ENCODE measurements at places on chromosomes 4 and X.

GRCh38 chrX:123201720-123202119, 17.6 kb downstream of the GRIA3 start:
- no peak for DNase-seq

GRCh38 chr4:122712782-122713181, 19.7 kb upstream of the BBS12 start:
- DNase-seq: no peak

GRCh38 chr4:7693711-7694110, 245.9 kb downstream of the AFAP1 start:
- no peak for DNase-seq

DNA sequence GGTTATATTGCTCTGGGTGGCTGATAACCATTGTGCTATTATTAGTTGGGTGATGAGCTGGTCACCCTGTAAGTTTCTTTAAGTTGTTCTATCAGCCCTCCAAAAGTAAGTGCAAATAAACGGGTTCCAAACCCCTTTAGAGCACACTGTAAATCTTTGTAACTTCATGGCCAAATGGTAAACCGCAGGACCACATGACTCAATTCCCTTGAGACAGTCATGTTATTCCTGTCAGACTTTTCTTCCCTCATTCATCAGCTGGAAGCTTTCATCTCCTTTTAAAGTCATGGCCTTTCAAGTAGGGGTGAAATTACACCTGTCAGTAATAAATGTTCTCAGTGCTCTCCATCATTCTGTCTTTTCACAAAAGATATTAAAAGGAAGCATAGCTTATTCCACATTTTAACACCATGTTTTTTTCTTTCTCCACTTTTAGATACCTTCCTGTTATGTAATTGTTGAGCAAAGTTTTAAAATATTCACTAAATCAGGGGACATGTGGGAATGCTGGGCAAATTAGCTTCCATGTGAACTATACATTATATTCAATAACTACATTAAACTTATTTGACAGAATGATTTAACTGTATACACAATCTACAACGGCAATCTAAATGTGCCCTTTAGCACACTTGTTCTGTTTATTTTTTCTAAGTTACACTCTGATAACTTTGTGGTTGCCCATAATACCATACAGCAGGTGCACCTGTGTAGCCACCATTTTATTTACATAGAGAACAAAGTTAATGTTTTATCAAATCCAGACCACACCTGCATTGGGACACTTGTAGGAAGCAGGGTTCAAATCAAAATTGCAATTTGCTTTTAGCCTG, 275.5 kb downstream of the CFAP299 start:
- no peak for DNase-seq

- DNase-seq: no peak
Observed at GRCh38 chr4:89929425-89930159, 34.9 kb downstream of the MMRN1 start.

- DNase-seq: peak; percentile 9
Observed at GRCh38 chrX:9538544-9539045, 73.7 kb downstream of the TBL1X start.

- peak; percentile 74 for DNase-seq
Observed at GRCh38 chr4:123386609-123387008, 10.0 kb upstream of the SPRY1 start.

DNA sequence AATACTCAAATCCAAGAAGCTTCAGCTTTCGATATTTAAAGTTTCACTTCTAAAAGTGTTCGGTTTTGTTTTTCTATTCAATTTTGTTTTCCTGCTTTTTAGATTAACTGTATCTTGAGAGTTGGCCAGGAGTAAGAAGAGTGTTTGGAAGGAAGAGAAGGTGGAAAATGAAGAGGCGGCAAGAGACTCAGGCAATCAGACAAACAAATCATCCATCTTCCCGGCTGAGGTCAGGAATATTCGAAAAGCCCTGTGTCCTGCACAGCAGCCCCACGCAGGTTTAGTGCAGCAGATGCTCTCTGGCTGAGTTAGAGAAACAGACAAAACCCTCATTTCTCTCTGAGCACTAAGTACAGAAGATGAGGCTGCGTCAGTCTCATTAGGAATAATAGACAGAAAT, 330.3 kb upstream of the NOCT start:
- DNase-seq: no peak

DNA sequence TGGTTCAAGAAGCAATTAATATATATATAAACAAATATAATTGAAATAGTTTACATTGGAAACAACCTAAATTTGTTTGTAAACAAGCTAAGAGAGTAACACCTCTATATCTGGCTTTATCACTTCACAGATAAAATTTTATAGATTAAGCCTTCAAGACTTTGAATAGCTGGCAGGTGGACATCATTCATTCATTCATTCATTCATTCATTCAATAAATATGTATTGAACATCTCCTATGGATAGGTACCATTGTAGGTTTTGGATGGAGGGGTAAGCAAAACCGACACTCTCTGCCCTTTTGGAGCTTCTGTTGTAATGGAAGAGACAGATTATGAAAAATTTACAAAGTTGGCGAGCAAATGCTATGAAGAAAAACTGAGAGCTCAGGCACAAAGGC, 35.2 kb downstream of the GUCY1A1 start:
- no peak for DNase-seq

GRCh38 chr4:72218953-72219352, 187.2 kb downstream of the NPFFR2 start:
- no peak for DNase-seq

DNA sequence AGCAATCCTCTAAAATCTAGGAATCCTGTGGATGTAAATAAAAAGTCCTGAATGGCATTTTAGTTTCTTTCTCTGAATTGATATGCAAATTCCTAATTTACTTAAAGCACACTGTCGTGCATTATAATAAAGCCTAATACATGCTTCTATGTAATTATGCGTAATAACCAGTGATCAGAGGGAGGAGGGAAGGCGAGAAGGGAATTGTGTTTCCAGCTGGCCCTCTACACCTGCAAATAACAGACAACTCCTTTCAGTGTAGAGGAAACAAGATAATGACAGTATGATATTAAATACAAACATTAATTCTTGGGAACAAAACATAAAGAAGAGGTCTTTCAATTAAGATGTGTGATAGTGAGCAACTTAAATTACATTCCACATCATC, 419.6 kb upstream of the LCORL start:
- DNase-seq: no peak

DNA sequence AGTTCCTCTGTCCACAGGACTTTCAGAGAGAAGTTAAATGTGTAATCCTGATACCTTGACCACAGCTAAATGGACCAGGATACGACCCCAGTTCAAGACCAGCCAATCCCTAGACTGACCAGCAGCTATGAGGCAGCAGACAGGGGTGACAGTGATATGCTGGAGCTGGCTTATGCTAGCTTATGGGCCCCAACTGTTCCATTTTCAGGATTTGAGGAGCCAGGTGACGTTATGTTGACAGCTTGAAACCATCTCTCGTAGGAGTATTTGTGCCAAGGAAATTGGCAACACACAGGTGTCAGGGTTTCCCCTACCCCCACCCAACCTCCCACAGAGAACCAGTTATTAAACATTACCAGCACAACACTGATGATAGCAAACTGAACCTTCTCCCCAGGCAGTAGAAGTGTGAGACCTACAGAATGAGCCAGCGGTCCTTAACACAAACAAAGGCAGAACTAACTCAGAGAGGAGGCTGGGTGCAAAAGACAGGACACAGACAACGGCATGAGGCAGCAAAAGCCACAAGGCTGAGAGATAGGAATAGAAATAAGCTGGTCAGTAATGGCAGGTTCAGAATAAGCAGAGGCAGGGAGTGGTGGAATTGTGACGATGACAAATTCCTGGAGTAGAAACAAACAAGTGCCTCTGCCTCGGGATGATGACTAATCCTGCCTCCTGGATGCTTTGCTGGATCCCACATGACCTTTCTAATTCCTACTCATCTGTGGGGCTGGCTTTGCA, 85.6 kb upstream of the CPEB2 start:
- no peak for DNase-seq

GRCh38 chr4:155392481-155393184, 15.9 kb upstream of the MAP9 start:
- DNase-seq: no peak

- DNase-seq: no peak
Observed at GRCh38 chr4:52619591-52619931, 39.5 kb downstream of the USP46 start.

DNA sequence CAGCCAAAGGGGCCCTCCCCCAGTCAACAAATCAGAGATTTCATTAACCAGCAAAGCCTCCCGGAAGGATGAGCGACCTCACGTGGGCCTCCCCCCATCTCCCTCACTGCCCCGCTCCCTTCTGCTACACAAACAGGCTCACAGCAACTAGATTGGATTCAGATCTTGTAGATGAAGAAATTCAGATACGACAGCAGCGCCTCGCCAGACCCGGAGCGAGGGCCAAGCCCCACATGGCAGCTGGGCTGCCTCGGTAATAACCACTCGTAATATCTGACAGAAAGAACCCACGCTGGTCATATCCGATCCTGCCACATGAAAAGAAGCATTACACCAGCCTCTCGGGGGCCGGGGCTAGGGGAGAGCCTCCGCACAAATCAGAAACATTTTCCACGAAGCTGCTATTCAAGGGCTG, 581.3 kb downstream of the BCOR start:
- no peak for DNase-seq

DNA sequence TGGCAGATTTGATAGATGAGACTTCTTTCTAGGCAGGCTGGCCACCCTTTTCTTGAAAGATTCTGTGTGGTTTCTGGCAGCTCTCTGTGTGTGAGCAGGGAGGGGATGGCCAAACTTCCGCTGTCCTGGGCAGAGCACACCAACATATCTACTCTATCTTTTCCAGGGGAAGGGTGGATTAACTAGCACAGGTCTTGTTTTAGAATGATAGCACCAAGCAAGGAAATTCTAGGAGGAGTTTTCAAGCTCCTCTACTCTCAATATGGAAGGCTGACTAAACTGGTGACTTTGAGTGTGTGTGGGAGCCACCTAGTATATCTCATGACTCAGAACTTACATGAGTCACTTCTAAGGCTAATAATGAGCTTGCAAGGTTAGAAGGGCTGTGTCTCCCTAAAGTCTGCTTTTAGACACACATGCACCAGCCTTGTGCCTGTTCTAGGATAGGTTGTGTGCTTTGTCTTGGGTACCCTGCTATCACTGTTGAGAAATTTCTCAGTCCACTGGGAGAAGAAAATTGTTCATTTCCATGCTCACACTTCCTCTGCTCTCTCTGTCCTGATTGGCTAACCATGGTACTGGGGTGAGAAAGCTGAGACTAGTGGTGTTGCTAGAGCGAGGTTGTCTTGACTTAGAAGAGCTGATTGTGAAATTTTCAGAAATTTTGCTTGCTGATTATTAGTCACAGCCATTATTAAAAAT, 72.9 kb downstream of the YIPF6 start:
- DNase-seq: no peak

GRCh38 chr4:107363125-107363524, 327.0 kb upstream of the DKK2 start:
- no peak for DNase-seq

GRCh38 chr4:14920759-14921320, 81.4 kb upstream of the CPEB2 start:
- no peak for DNase-seq

- DNase-seq: no peak
Observed at GRCh38 chrX:38654302-38654701, 93.0 kb downstream of the TSPAN7 start.

DNA sequence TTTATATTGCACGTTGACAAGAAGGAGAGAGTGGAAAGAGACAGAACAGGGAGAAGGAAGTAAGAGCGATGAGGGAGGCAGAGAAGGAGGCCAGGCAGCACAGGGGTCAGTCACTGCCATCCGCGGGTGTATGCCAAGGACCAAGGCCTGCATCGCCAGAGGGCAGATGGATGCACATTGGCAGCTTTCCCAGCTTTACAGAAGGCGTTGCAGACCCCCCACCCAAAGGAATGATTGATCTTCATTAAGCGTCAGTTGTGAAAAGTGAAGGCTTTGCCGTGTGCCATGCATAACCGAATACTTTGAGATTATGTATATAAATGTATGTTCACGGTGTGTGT, 21.6 kb downstream of the PIGG start:
- DNase-seq: no peak

DNA sequence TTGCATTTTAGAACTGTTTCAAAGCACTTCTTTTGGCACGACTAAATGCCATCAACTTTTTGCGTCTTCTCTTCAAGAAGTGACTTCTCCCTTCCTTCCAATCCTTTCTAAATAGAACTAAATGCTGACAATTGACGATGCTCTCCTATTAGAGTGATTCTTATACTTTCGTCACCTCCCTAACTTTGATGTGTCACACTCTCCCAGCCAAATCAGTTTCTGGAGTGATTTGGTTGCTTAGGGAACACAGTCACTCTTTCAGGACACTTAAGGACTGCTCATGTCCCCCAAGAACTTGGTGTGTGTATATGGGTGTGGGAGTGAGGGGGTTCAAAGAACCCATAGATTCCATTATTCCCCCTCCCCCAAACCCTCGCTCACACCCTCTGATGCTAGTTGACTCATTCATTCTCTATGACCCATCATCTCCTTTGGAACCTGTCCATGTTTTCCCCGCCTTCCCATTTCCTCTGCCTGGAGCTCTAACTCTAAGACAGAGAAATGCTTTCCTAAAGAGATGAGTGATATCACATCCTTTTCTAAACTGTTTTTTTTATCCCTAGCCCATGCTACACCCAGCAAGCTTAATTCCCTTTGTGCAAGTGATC, 26.8 kb upstream of the AREG start:
- no peak for DNase-seq

GRCh38 chr4:141388481-141388880, 167.8 kb downstream of the ZNF330 start:
- no peak for DNase-seq

DNA sequence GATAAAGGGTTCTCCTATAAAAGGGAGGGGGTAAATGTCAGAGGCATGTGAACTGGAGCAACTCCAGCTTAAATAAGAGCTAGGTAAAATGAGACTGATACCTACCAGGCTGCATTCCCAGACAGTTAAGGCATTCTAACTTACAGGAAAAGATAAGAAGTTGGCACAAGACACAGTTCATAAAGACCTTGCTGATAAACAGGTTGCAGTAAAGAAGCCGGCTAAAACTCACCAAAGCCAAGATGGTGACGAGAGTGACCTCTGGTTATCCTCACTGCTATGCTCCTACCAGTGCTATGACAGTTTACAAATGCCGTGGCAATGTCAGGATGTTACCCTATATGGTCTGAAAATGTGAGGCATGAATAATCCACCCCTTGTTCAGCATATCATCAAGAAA, 13.1 kb upstream of the SULT1B1 start:
- no peak for DNase-seq

DNA sequence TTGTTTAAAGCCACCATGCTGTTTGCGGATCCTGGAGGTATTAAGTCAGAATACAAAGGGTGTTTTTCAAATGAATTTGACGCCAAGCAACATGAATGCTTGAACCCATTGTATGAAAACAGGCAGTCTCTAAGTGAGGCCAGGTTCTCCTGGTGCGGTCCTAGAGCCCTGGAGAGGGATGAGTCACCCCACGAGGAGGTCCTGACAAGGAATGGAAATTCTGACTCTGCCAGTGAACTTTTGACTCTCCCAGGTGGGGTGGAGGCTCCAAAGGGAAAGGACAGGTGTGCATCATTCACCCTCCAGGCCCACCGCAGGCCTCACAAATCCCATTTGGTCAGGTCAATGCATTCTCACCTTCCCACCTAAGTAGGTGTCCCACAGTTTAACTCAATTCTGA, 1.5 kb downstream of the TRIM2 start:
- no peak for DNase-seq

GRCh38 chr4:173932701-173933100, 350.8 kb downstream of the FBXO8 start:
- no peak for DNase-seq
